ENCODE measurements at places on chromosomes 3 and 15. TPM values are rescaled to one million over a fixed set of nuclear protein-coding genes. Genes with fewer than 3 reads are reported as not detected.

DNA sequence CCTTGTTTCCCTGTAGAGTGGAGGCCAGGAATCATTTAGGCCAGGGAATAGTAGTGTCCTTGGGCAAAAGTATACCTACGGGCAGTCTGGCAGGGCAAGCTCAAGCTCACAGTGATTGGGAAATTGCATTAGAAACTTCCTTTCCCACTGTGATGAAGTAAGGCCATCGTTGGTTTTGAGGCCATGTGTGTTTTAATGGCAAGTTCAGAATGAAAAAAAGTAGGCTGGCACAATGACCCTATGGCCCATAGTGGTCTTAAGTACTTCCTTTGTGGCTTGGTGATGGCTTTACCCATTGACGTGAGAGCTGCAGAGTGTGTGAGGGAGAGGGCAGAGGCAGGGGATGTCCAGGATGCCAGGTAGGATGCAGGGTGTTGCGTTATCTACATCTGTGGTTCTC, 28.8 kb downstream of the LIMD1 start:
- no peak for DNase-seq

The CLEC3B gene
- total RNA-seq, result not detected

DNA sequence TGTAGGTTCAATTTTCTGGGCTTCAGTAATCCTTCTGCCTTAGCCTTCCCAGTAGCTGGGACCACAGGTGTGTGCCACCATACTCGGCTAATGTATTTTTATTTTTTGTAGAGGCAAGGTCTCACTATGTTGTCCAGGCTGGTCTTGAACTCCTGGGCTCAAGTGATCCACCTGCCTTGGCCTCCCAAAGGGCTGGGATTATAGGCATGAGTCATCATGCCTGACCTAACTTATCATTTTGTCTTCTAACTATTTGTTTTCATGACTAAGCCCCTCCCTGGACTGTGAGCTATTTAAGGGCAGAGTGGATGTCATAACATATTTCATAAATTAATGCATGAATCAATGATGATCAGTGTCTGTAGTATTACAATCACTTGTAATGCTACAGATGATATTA, 56.1 kb upstream of the PIAS1 start:
- DNase-seq, result peak; percentile 89

- DNase-seq, result no peak
Observed at GRCh38 chr3:157336252-157337009, 100.2 kb upstream of the PTX3 start.

- peak; percentile 12 for DNase-seq
Observed at GRCh38 chr3:82133070-82133606, 371.7 kb upstream of the GBE1 start.

The SAMMSON gene
- total RNA-seq, result not detected

DNA sequence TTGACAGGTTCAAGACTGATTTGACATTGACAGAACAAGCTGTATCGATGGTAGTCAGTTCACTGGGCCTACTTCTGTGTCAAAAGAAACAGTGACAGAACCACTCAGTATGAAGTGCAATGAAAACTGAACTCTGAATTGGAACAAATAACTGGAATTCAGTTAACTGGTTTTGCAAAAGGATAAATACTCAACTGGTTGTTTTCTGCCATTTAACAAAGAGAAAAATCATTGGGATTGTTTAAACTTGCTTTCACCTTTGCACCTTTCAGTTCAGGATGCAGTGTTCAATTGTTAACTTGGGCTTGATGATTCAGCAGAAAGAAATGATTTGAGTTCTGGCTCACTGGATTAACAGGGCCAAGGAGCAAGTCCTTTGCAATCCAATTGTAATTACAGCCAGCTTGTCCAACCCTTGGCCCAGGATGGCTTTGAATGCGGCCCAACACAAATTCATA, 4.9 kb downstream of the BTD start:
- DNase-seq, result no peak

The ERICH6 gene
- total RNA-seq, result not detected

DNA sequence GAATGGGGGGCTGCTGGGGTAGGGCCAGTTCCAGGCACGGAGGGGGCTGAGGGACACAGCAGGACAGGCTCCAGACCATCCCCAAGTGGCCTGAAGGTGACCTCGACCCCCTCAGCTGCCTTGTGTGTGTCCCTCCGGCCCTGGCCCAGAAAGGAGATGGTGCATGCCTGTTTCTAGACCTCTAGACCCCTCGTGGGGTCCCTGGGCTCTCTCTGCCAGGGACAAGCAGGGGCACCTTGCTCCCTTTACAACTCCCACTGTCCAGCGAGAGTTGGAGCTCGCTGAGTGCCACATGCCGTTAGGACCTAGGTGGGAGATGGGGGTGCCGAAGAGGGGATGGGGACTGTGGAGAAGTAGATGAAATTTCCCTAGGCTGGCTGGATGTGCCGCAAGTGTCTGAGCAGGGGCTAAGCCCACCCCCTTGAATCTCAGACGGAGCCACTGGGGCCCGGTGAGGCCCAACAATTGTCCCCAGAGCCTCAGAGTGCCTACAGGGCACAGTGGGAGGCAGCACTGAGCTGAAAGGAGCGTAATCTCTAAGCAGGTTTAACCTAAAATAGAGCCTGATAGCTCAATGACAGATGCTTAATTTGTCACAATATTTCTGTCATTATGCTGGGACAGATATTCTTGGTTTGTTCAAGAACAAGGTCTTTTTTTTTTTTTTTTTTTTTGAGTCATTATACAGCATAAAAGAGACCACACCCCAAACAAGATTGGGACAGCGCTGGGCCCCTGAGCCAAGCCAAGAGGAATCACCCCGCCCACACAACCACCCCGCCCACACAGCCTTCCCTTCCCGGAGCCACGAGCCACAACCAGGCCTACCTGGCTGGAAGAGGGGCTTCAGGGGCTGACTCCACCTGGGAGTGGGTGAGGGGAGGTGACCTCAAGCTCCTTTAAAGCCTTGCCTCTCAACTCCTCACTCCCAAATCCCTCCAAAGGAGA, 23.6 kb upstream of the KLF13 start:
- no peak for DNase-seq

DNA sequence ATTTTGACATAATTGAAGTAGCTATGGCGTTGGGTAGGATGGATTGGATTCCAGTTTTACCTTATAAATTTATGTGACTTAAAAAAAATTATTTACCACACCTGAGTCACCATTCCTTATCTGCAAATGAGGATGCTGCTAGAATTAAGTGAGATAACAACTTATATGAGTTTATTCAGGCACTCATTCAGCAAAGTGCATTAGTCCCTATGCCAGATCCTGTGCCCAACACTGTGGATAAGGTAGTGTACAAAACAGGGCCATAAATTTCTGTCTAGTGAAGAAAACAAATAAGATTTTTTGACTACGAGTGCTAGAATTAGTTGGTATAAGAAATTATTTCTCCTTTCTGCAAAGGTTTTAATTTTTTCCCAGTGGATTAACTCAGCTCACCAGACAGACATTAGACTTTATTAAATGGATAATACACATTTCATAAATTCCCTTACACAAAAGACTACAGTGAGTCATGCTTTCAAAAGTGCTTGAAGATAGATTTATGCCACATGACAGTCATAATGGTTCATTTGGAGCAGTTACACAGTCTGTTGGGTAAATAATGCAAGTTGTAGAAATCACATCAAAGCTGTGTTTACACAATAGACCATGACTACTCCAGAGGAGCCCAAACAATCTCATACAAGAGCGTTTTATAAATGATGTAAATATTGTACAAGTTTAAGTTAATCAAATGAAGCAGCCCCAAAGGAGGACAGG, 129.9 kb upstream of the TGFBR2 start:
- peak; percentile 86 for DNase-seq

The HGD gene
- not detected for total RNA-seq

The ALDH1L1 gene
- total RNA-seq, result 1.7 TPM

The NANOGP8 gene
- not detected for total RNA-seq

GRCh38 chr3:20376665-20377217, 190.7 kb upstream of the SGO1 start:
- DNase-seq, result no peak

- no peak for DNase-seq
Observed at GRCh38 chr15:20349774-20350498, 191.7 kb downstream of the GOLGA6L6 start.

- no peak for DNase-seq
Observed at GRCh38 chr3:116141724-116142123, 303.6 kb downstream of the LSAMP start.

- DNase-seq, result no peak
Observed at GRCh38 chr3:184228376-184229137, 828 bp upstream of the VWA5B2 start.

- no peak for DNase-seq
Observed at GRCh38 chr3:150249779-150250470, 158.2 kb upstream of the TSC22D2 start.

DNA sequence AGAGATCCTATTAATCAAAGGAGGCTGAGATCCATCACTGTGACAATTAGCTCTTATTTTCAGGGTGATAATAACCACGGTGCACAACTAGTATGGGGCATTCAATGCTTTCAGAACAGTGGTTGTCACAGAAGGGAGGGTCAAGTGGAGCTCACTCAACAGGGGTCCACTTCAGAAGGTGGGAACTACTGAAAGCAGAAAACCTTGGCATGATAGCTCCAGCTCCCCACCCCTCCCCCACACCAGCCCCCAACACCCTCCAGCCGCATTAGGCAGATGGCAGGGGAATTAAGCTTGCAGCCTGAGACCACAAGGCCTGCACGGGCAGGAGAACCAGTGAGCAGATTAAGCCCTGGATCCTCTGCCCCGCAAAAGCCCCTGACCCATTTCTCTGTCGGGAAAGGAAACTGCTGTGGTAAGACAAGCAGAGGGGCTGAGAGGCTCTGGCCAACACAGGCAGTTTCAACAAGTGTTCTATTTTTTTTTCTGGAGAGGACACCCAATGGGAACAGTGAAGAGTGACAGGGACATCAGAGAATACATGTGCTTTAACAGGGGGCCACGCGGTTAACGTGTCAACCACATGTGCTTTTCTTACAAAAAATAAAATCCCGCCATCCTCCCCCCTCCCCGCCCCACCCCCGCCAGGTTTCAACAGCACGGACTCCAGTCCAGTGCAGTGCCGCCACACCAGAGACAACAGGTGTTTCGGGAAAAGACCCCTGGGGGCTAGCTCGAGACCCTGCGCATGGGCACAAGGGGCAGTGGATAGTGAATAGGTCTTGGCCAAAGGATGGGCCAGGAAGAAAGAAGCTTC, 997 bp downstream of the FYCO1 start:
- no peak for DNase-seq

GRCh38 chr3:24088782-24089181, 143.7 kb downstream of the NR1D2 start:
- DNase-seq, result no peak

GRCh38 chr15:65914386-65914785, 45.1 kb downstream of the RAB11A start:
- DNase-seq, result no peak

DNA sequence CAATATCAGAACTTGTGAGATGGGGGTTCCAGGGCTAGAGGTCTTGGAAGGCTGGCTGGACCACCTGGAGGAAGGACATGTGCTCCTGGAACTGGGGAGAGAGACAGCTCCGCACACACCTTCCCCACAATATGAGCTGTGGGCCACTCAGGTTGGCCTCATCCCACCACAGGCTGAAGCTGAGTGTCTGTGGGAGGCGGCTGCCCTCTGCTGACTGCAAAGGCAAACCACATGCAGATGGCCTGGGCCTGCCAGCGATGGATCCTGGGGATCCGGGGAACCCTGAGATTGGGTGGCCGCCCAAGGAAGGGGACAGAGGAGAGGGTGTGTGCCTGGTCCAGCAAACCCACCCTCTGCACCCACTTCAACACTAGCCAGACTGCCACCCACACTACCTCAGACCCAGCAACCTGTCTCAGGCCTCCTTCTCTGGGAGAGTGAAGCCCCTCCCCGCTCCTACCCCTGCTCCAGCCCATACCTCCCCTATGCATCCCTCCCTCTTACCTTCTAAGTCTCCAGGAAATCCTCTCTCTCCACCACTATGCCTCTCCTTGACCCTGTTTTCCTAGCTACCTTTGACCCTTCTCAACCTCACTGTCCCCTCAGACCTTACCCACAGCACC, 44.8 kb downstream of the CYP11A1 start:
- DNase-seq, result no peak

- DNase-seq, result peak; percentile 40
Observed at GRCh38 chr3:152235709-152236298, 32.9 kb upstream of the MBNL1 start.

GRCh38 chr3:42527368-42527917, 25.0 kb downstream of the VIPR1 start:
- DNase-seq, result no peak

All from foreskin keratinocyte (primary cell).